ENCODE measurements at places on chromosomes 3 and 15. TPM values are rescaled to one million over a fixed set of nuclear protein-coding genes. Genes with fewer than 3 reads are reported as not detected.

CDCP1 gene
- total RNA-seq, result 27.7 TPM

RTP3 gene
- not detected for total RNA-seq

CD86 gene
- not detected for total RNA-seq

MCF2L2 gene
- total RNA-seq, result 0.66 TPM

GPR15 gene
- not detected for total RNA-seq

AGBL1 gene
- not detected for total RNA-seq

CATSPER2 gene
- 2.1 TPM for total RNA-seq

CPLX3 gene
- total RNA-seq, result not detected

CPN2 gene
- not detected for total RNA-seq

ITIH4 gene
- total RNA-seq, result 0.66 TPM

KLHL40 gene
- not detected for total RNA-seq

SNX22 gene
- total RNA-seq, result 0.87 TPM

MAN2A2 gene
- total RNA-seq, result 13.6 TPM

MME gene
- total RNA-seq, result 267 TPM

CSPG5 gene
- under 0.01 TPM for total RNA-seq

SLCO2A1 gene
- total RNA-seq, result under 0.01 TPM

EFCAB12 gene
- total RNA-seq, result under 0.01 TPM

CYP8B1 gene
- total RNA-seq, result not detected

LRRC15 gene
- 0.55 TPM for total RNA-seq

IQCF5 gene
- not detected for total RNA-seq

UROC1 gene
- total RNA-seq, result not detected

LRRC31 gene
- total RNA-seq, result not detected

MUC4 gene
- under 0.01 TPM for total RNA-seq

KCNMB3 gene
- total RNA-seq, result 1.5 TPM
